ENCODE measurements at places on chromosomes 3 and 15. TPM values are rescaled to one million over a fixed set of nuclear protein-coding genes. Genes with fewer than 3 reads are reported as not detected.

The MASP1 gene
- total RNA-seq = 1.7 TPM

DNA sequence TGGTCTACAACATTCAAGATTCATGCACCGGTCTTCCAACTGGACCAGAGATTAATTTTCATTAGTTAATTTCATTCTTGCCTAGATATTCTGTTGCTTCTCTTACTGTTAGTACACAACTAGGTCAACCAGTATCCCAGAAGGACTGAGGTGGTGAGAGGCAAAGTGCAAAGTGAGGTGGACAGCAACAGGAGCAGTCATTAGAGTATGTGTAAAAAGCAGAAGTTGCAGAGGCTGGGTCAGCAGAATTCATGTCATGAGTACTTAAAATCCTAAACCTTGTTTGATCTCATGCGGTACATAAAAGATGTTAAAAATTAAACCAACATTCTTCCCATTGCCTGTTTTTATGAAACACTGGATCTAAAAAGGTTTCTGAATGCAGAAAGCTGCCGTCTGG, 46.7 kb downstream of the PARP14 start:
- DNase-seq = no peak

DNA sequence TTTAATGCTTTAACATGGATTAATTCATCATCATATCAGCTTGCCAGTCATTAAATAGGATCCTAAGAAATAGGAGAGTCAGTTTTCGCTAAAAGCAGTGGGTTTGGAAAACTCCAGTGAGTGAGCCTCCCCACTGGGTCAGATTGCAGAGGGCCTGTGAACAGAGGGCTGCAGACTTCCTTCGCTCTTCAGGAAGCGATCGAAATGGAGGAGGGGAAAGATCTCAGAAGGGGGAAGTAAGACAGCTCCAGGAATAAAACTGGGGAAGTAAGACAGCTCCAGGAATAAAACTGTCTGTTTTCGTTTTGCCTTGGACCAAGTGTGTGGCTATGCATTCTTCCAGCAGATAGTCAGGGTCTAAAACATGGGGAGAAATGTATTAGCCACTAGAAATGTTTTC, 124.8 kb upstream of the C15orf61 start:
- DNase-seq = no peak

DNA sequence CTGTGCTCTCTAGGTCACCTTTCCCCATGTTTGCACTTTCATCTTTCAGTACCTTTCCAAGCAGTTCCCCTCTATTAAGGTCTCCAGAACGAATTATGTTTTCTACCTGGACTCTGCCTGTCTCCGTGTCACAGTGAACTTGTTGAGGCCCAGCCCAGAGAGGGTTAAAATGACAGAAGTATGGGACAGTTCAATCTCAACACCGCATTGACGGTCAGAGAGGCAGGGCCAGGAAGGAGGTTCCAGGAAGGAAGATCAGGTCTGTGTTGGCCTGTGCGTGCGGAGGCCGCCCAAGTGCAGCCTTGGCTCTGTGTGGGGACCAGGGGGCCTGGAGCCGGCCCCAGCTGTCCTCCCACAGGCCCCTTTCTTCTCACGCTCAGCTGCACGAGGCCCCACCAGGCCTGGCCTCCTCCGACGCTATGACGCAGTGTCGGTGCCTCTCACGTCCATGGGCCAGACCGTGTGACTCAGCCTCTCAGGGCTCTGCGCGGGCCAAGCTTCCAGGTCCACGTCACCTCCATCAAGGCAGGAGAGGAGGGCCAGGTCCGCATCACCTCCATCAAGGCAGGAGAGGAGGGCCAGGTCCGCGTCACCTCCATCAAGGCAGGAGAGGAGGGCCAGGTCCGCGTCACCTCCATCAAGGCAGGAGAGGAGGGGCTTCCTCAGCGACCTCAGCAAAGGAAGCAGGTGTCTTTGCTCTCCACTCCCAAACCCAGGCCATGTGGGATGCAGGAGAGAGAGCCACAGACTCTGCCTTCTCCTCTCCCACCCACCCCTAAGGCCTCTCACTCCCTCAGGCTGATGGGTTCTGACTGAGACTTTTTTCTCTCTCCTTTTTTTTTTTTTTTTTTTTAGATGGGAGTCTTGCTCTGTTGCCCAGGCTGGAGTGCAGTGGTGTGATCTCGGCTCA, 83.1 kb downstream of the CPN2 start:
- no peak for DNase-seq

DNA sequence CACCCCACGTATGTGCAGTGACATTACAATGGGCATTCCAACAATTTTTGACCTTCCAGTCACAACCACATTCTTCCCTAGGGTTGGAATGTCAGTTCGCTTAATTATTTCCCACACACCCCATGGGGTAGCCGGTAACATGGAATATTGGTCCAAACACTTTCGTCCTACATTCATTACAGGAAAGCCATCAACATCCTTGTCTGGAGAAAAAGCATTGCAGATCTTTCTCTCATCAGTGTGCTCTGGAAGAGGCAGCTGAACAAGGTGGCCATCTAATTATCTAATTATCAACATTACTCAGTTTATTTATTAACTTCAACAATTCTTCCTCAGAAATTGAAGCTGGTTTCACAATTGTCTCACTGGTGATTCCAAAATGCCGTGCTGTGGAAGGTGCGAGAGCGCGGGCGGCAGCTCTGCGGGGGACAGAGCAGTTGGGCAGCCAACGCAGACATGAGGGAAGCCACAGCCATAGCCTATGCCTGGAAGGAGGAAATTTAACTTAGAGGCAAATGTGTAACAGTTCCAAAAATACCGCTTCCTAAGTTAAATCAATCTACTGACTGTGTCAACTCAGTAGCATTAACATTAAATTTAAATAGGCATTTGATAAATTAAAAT, 1158.9 kb upstream of the EPHA6 start:
- no peak for DNase-seq

Data from type B pancreatic cell (in vitro differentiated cells).